Stimulated activated CD4-positive, alpha-beta T cell treated with anti-CD3 and anti-CD28 coated beads, Interleukin-1b, Interleukin-23, amount 100 ng/mL, for 48 hours (primary cell): ENCODE measurements at places on chromosomes 16 and 17.

- DNase-seq: no peak
Observed at GRCh38 chr17:32814836-32815235, 62.1 kb downstream of the MYO1D start.

GRCh38 chr17:75245011-75245410, 16.4 kb downstream of the GGA3 start:
- DNase-seq: no peak

- no peak for DNase-seq
Observed at GRCh38 chr17:2905269-2905668, 109.0 kb downstream of the RAP1GAP2 start.

DNA sequence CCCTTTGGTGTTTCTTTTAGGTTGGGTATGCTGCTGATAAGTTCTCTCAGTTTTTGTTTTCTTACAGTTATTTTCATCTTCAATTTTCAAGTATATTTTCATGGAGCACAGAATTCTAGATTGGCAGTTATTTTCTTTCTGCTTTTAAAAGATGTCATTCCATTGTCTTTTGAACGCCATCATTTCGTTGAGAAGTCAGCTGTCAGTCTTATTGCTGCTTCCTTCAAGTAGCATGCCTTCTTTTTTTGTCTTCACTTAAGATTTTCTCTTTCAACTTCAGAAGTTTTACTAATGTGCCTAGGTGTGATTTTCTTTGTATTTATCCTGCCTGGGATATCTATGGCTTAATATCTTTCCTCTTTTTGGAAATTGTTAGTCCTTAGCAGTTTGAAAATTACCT, 262.2 kb upstream of the PMFBP1 start:
- no peak for DNase-seq

GRCh38 chr16:86078121-86078600, 179.2 kb downstream of the IRF8 start:
- DNase-seq: no peak

DNA sequence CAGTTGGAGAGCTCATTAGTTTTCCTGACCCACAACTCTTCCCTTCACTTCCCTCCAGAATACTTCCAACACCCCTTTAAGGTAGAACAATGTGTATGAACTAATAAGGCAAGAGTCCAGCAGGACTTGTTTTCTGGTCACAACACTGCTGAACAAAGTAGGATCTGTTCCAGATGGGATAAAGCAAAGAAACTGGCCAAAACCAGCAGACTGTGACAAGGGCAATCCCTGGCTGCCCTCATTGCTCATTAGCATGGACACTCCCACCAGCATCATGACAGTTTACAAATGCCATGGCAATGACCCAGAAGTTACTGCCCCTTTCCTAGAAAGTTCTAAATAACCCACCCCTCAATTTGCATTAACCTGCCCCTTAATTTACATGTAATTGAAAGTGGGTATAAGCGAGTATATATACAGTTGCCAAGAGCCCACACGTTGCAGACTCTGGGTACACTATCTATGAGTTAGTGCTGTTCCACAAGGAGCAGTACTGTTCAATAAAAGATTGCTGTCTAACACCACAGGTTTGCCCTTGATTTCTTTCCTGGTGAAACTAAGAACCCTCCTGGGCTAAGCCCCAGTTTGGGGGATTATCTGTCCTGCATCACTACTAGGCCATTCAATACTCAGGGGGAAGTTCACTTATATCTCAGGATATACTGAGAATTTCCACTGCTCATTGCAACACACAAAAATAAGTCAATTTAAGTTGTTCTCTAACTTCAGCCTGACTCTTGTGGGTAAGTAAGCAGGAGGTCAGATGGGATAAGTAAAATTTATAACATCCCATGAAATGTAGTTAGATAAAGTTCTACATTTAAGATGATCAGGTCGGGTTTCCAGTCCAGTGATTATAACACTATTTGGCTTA, 82.3 kb downstream of the SSH2 start:
- DNase-seq: no peak

GRCh38 chr17:44359458-44360143, 4.1 kb downstream of the FAM171A2 start:
- no peak for DNase-seq

GRCh38 chr17:67891481-67892119, 66.3 kb downstream of the BPTF start:
- DNase-seq: no peak

DNA sequence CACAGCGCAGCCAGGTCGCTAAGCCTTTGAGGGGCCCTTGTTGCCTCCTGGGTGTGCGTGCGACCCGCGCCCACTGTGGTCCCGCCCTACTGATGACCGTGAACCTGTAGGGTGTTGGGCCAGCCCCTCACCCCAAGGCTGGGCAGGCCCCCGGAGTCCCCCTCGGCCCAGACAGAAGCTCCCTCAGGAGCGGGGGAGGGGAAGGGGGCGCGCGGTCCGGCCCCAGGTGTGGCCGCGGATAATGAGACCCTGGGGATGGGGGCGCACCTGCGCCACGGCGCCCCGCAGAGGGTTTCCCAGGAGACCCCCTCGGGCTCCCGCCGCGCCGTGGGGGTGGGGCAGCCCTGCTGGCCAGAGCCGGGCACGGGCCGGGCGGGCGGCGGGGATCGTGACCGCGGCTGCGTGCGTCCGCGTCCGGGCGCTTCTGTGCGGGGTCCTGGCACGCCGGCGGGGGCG, 358 bp upstream of the ARHGDIG start:
- DNase-seq: no peak

DNA sequence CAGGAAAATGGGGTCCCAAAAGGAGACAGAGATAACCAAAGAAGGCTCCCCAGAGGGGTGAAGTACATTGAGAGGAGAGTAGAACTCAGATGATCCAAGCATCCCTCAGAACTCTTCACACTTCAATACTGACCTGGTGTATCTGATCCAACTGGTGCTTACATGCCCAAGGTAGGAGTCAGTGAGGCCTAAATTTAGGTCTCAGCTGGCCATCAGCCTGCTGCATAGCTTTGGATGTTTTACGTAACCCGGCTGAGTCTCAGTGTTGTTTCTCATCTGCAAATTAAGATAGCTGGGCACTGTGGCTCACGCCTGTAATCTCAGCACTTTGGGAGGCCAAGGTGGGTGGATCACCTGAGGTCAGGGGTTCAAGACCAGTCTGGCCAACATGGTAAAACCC, 11.6 kb upstream of the GOSR2 start:
- DNase-seq: no peak

DNA sequence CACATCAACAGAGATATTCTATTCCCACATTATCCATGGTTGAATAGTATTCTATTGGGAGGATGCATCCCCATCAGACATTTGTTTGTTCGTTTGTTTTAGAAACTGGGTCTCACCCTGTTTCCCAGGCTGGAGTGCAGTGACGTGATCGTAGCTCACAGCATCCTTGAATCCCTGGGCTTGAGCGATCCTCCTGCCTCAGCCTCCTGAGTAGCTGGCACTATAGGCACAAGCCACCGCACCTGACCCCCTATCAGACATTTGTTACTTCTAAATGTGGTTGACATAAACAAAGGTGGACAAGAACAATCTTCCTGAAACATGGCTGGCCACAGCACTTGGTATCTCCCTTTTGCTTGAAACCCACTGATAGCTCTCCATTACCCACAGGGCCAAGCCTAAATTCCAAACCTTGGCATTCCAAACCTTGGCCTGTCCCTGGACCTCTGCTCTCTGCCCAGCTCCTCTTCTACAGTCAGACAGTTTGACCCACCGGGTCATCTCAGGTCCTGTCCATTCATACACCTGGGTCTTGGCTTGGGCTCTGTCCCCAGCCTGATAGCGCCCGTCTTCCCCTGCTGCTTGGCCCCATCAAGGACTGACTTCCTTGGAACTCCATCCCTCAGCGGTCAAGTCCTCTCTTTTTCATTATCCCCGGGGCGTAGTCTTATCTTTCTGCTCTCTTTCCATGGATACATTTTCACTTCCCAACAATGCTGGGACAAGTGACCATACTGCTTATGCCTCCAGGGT, 1.5 kb upstream of the PRR29 start:
- no peak for DNase-seq

DNA sequence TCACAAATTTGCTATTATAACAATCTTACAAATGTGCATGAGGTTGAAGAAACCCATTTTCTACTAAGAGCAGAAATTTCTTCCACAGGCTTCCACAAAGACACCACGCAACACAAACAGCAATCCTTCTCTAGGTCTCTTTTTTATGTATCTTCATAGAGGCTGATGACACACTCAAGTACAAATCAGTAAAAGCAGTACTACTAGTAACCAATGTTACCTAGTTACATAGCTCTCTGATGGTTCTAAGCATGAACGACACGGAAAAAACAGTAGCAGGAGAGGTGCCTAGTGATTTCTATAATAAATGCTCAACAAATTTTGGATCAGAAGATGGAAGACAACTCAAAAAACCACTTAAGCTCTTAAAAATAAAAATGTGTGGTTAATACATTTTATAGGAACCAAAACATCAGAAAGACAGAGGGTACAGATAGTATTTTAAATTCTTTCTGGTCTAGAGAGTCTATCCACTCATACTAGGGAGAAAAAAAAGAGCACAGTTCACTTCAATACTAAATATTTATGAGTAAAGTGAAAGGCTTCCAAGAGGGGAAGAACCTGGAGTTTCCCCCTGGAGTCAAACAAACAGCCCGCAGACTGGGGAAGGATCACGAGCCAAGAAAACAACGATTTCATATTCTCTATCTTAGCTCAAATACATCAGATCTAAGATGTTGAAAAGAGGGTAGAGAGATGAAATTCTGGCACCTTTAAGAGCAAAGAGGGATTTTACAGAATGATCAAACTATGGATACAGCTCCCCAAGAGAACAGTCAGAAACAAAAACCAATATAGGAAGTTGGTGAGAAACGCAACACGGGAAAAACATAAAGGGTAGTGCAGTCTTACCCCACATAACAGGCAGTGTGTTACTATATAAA, 40.2 kb downstream of the SMG6 start:
- no peak for DNase-seq

- no peak for DNase-seq
Observed at GRCh38 chr17:73560661-73561060, 83.6 kb downstream of the SDK2 start.

GRCh38 chr17:50630524-50631194, 4.0 kb upstream of the ABCC3 start:
- peak; percentile 29 for DNase-seq

DNA sequence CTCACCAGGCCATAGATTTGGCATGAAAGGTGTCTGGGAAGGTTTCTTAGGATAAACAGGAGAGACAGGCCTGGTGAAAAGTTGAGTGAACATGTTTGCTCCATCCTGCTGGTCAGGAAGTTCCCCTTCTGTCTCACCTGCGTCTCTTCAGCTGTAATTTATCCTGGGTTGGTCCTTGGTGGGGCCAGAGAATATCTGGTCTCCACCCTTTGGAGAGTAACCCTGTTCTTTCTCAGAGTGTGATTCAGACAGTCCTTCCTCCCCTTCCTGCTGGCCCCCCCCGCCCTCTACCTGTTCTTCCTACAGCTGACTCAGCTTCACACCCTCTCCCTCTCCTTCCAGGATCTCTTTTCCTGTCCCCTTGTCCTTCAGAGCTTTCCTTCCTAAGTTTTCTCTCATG, 17.1 kb downstream of the MINK1 start:
- DNase-seq: no peak

DNA sequence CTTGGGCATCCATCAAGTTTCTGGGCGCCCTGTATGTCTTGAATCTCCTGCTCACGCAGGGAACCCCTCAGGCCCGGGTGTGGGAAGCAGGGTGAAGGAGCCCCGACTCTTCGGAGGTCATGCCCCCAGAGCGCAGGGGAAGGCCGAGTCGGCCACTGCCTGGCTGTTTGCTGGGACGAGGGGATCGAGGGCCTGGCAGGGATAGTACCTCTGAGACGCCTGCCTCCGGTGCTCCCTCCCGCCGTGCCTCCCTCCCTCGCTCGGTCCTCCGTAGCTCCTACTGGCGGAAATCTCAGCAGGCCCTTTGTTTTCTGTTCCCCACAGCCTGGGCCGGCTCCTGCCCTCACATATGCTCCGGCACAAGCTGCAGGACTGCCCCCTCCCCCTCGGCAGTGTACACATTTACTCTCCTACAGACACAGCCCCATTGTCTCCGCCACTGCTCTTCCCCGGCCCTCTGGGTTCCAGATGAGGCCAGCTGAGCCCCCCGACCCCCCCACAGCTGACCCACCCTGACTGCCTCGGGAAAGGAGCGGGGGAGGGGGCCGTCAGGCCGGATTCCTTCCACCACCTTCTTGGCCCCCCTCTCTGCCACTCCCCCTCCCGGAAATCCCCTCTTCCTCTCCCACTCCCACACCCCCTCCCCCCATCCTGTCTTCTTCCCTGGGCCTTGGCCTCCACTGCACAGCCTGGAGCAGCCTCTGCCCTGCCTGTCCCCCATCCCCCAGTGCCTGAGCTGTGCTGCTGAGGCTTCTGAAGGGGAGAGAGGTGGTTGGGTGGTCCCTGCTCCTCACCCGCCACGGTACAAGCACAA, 1.4 kb downstream of the TRAF4 start:
- peak; percentile 40 for DNase-seq

DNA sequence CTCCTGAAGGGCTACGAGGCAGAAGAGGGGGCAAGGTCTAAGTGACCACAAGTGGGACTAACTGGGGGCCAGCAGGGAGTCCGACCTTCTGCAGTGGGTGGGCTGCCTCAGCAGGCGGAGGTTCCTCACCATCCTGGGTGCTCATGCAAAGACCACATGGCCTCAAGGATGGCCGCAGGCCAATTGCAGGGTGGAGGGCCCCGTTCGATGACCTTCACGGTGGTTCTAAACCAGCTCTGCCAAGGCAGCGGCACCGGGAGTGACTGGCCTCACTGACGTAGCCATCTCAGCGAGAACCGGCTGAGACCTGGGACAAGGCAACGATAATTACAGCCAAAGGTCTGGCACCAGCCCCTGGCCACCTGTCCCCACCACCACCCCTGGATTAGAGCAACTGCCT, 5.7 kb downstream of the SMIM5 start:
- DNase-seq: no peak

GRCh38 chr17:57726213-57726790, 18.8 kb downstream of the CCDC182 start:
- DNase-seq: no peak

GRCh38 chr16:66701516-66701915, 5.0 kb upstream of the CMTM4 start:
- DNase-seq: no peak

GRCh38 chr16:67277999-67278772, 1.1 kb upstream of the PLEKHG4 start:
- no peak for DNase-seq

GRCh38 chr17:6686026-6686425, 27.1 kb downstream of the SLC13A5 start:
- DNase-seq: no peak

- DNase-seq: no peak
Observed at GRCh38 chr17:72110942-72111318, 9.9 kb upstream of the SOX9 start.

- peak; percentile 44 for DNase-seq
Observed at GRCh38 chr16:87496447-87496801, 3.6 kb upstream of the ZCCHC14 start.

DNA sequence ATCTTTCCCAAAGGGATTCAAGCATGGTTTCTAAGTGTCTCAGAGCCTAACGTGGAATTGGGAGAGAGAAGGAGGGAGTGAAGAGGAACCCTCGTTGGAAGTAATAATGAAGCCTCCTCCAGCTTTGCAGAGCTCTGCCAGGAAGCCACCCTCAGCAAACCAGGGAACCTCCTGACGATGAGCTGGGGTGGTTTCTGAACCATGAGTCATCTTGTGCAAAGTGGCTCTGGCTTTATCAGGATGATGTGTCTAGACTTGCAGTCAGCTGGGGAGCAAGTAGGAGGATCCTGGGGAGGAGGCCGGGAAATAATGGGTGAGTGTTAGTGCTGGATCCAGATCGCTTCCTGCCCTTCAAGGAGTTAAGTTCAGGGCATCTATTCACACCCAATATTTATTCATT, 191.7 kb upstream of the RBFOX1 start:
- DNase-seq: no peak

- no peak for DNase-seq
Observed at GRCh38 chr17:3924512-3925350, 8.5 kb upstream of the P2RX1 start.

- no peak for DNase-seq
Observed at GRCh38 chr17:56018211-56018610, 135.1 kb upstream of the ANKFN1 start.
